SJSA1 (cell line): ENCODE measurements at places on chromosomes 5 and 9.

DNA sequence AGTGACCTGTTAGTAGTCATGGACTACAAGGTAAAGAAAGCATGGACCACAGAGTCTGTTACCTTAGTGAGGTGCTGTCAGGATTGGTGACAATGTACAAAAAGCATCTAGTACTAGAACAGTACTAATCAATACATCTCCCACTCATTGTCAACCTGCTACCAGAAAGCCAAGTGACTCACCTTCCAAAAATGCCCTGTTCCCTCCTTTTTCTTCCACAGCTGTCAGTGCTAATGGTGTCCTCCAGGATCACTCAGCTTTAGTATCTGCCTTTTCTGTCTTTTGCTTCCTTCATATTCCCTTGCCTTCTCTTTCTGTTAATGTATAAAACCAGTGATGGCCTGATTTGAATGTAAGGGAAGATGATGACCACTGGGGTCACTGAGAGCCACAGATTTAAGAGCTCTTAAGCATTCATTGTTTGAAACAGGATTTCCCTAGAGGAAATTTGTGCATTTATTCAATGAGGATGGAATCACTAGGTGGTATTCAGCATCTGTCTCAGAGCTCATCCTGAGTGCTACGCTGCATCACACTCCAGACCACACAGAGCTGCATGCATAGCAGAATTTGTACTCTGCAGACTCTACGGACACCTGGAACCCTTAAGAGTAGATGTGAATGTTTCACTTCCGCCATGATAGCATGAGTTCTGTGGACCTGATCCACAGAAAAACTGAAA lies 71.0 kb downstream of the SV2C start:
- no peaks in the 10 kb centered on the region for H3K4me1 ChIP-seq
- no peak for DNase-seq
- peaks cover 3% of the 10 kb centered on the region; the same call in 1 of the 2 replicates for H3K27me3 ChIP-seq

- DNase-seq = no peak
- no peak overlapping the region for H3K27ac ChIP-seq
- no peaks in the 10 kb centered on the region for H3K36me3 ChIP-seq
- H3K4me3 ChIP-seq = no peak overlapping the region
Observed at GRCh38 chr5:139232147-139232724, 34.1 kb upstream of the SIL1 start.

DNA sequence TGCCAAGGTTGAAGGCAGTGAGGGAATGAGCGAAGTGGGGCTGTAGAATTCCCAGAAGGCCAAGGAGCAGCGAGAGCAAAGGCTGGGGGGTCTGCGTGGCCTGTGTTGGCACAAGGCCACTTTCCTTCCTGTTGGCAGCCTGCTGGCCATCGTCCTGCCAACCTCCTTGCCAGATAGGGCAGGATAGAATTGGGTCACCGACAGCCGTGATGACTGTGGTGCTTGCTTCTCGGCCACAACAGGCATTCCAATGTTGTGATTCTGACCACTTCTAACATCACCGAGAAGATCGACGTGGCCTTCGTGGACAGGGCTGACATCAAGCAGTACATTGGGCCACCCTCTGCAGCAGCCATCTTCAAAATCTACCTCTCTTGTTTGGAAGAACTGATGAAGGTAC lies 18.9 kb downstream of the TRIP13 start:
- no peaks in the 10 kb centered on the region for H3K27me3 ChIP-seq
- peaks cover 63% of the 10 kb centered on the region for H3K36me3 ChIP-seq
- peaks cover 24% of the 10 kb centered on the region for H3K4me1 ChIP-seq
- no peak overlapping the region for H3K4me3 ChIP-seq
- peak; percentile 94 for DNase-seq
- H3K27ac ChIP-seq = peak overlapping the region; percentile 96

- H3K4me3 ChIP-seq = no peak overlapping the region
- H3K36me3 ChIP-seq = no peaks in the 10 kb centered on the region
- no peak for DNase-seq
Observed at GRCh38 chr9:112434487-112434886, 52.1 kb upstream of the KIAA1958 start.

DNA sequence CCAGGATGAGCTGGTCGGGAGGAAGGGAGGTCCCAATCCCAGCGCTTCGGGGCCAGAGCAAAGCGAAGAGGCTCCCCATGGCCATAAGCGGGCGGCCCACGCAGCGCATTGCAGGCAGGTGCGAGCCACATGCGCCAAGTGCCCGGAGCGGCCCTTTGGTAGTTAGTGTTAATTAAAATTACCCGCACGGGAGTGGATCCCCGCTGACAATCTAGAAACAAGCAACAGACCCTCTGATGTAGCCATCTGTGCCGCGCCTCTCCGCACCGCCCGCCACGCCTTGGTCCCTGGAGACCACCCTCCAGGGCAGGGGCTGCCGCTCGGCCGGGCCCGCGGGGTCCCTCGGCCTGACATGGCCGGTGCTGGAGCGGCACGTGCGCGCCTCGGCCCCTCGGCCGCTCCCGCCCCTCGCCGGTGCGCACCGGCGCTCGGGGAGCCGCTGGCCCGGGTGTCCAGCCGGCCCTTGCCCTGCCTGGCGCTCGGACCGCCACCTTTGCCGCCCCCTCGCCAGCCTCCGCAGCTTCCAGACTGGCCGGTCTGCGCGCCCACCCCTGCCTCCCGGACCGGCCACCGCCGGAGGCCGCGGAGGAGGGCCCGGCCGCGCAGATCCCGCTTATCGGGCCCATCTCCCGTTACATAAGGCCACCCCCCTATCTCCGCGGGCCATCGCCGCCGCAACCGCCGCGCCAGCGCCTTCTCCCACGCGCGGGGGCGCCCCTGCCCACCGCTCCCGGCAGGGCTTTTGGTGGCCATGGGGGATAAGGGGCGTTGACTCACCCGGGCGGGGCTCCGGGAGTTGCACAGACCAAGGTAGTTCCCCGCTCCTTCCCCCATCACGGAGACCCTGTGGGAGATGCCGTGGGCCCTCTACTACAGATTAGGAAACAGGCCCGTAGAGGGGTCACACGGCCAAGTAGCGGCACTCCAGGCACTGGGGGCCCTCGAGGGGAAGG lies 1.9 kb upstream of the IL13 start:
- peak; percentile 63 for DNase-seq
- no peaks in the 10 kb centered on the region for H3K36me3 ChIP-seq
- peak overlapping the region; percentile 38 for H3K4me3 ChIP-seq
- no peak overlapping the region for H3K27ac ChIP-seq

DNA sequence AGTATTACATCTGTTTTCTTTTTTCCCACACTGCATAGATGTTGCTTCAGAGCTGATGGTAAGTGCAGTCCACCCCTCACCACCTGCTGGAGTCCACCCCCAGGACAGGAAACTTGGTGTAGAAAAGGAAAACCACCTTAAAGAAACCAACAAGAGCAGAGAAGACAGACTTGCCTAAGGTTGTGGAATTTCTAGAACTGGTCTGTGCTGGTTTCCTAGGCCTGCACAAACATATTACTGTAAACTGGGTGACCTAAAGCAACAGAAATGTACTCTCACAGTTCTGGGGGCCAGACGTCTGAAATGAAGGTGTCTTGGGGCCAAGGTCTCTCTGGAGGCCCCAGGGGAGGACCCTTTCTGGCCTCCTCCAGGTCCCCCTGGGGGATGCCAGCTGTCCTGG lies 293.4 kb upstream of the IRX1 start:
- H3K27me3 ChIP-seq = no peaks in the 10 kb centered on the region
- H3K36me3 ChIP-seq = no peaks in the 10 kb centered on the region
- no peak for DNase-seq
